ENCODE measurements at places on chromosomes 7 and 10.

DNA sequence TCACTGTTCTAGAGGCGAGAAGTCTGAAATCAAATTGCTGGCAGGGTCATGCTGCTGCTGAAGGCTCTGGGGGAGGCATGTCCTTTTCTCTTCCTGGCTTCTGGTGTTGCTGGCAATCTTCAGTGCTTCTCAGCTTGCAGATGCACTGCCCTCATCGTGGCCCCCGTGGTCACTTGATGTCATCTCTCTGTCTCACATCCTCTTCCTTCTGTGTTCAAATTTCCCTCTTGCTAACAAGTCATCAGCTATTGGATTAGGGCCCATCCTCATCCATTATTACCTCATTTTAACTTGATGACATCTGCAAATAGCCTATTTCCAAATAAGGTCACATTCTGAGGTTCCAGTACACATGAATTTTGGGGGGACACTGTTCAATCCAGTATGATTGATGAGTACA, 36.6 kb upstream of the SRGN start:
- no peak for DNase-seq

- DNase-seq: no peak
These were observed 29.3 kb downstream of the HSPA12A start for GRCh38 chr10:116712989-116713543.

GRCh38 chr7:35032166-35032565, 5.1 kb downstream of the DPY19L1 start:
- DNase-seq: no peak

- no peak for DNase-seq
These were observed 72.7 kb downstream of the PTPRE start for GRCh38 chr10:127979566-127979965.

- no peak for DNase-seq
These were observed 21.6 kb downstream of the SCART1 start for GRCh38 chr10:133475425-133475734.

DNA sequence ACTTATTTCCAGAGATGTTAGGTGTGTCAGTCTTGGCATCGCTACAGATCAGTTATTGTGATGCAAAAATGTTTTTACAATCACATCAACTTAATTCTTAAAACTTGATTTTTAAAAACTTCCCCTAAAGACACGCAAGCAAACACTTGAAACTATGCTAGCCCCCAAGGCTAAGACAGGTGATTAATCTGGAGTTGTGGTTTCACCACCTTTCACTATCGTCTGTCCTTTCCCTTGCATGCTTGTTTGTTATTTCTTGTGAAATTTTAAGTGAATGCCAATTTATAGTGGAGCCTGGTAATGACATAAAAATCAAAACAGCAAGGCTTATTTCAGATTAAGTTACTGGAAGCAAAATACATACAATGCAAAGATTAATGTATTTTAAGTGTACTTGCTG, 70.4 kb downstream of the SLC35B4 start:
- no peak for DNase-seq

DNA sequence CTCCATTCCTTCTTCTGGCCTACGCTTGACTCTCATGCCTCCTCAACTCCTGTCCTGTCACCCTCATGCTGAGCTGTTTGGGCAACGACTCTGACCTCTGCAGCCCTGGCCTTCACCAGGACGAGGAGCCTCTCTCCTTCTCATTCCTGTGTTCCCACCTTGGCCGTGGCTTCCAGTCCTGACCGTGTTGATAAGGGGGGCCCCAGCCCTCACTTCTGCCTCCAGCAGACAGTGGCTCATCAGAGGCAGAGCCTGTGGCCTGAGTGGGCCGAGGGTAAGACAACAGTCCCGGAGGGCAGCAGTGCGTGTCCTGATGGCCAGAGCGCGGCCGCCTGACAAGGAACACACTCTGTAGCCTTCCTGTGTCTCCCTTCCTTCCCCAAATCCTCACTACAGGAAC, 61.7 kb upstream of the UBE3C start:
- no peak for DNase-seq

GRCh38 chr7:29123626-29124190, 22.6 kb downstream of the CPVL start:
- no peak for DNase-seq

GRCh38 chr7:29071203-29071874, 75.0 kb downstream of the CPVL start:
- peak; percentile 82 for DNase-seq

DNA sequence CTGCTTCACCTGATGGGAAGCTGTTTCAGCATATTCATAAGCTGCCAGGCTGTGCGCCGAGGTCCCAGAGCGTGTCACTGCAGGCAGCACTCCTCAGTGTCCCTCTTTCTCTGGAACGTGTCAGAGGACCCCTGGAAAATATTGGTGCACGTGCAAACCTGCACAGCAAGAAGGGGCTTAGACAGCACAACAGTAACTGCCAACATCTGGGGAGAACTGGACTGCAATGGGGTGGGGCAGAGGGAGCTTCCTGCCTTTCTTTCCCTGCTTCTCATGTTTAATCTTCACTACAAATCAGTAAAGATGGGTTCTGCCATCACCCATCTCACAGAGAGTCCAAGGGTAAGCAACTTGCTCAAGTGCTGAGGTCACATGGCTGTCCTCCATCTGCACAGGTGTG, 86.5 kb upstream of the GPR26 start:
- DNase-seq: no peak

DNA sequence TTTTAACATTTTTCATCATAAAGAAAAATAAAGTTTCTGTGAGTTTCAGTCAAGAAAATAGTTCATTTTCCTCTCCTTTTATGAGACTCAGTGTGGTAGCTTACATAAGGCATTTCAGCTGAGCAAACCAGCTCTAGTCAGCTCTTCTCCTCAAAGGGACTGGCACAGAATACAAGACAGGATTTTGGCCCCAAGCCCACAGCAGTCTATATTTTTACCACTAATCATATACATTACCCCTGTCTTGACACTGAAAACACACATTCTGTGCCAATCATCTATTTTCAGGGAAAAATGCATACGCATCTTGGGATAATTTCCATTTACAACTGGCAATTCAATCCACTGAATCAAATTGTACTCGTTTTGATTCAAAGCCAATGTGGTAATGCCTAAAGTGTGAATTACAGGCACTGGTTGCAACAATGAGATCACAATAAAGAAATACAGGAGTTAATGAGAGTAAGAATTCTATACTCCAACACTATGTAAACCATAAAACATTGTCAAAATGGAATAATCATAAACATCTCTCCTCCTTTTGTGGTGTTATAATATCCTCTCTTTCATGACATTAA, 186.4 kb downstream of the CACNA2D1 start:
- no peak for DNase-seq

- DNase-seq: no peak
These were observed 204.1 kb upstream of the LYZL1 start for GRCh38 chr10:29084681-29085307.

Measured in NCI-H524 treated with DMSO at 0.1 percent for 48 hours (cell line).